ENCODE measurements at places on chromosomes 6 and 20.
A peak's percentile ranks its signal among the peaks of the same experiment; 100 is the strongest.

- no peak for DNase-seq
These were observed 75.7 kb upstream of the CLDN20 start for GRCh38 chr6:155187994-155188706.

- peak; percentile 14 for DNase-seq
These were observed 271.5 kb downstream of the FOXA2 start for GRCh38 chr20:22312744-22313346.

DNA sequence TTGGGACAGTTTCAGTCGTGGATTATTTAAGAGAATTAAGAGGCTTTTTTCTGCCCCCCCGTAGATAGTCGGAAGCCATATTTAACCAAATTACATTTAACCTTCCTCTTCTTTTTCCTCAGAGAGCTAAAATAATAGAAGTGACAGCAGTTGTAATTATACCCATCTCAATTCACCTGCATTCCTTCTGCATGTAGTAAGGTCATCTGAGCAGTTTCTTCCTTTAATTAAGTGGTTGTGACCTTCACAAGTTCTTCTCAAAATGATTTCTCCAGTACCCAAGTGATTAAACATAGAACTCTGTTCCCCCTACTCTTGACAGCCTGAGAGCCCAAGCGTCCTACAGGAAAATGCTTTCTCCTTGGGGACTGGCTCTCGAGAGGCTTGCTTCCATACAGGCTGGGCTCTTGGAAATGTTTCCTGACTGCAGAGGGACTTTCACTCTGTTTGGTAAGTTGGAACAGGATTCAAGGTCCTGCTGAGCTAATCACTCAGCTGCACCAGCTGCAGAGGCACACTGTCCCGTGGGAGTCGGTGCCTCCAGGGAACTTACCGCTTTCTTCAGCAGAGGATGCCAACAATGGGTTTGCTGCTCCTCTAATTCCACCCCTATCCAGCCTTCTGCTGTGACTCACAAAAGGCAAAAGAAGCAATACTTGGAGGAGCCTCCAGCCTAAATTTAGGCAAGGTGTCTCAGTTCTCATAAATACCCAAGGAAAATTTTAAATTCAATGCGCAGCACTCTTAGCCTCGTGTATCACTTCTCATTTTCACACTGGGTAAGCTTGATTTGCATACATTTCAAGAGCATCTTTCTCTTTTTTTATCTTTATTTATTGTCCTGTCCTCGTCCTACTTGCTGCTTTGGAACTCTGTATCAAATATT, 414.9 kb downstream of the KIF16B start:
- no peak for DNase-seq

- DNase-seq, result no peak
These were observed 199.3 kb upstream of the SGK1 start for GRCh38 chr6:134517145-134517658.

DNA sequence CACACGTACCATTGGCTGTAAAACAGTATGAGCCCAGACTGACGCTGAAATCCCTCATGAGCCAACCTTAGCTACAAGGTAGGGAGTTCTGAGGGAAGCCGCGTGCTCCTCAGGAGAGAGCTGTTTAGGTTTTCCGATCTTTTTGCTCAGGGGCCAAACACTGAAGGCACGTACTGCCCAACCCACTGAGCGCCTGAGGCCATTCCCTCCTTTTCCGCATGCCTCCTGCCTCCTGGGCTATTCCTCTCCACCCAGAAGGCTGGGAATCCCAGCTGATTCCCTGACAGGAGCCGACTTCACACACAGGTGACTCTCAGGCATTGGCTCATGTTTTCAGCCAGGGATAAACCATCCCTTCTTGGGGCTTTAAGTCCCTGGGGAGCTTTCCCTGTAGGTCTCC, 5.4 kb upstream of the FAM83D start:
- no peak for DNase-seq

DNA sequence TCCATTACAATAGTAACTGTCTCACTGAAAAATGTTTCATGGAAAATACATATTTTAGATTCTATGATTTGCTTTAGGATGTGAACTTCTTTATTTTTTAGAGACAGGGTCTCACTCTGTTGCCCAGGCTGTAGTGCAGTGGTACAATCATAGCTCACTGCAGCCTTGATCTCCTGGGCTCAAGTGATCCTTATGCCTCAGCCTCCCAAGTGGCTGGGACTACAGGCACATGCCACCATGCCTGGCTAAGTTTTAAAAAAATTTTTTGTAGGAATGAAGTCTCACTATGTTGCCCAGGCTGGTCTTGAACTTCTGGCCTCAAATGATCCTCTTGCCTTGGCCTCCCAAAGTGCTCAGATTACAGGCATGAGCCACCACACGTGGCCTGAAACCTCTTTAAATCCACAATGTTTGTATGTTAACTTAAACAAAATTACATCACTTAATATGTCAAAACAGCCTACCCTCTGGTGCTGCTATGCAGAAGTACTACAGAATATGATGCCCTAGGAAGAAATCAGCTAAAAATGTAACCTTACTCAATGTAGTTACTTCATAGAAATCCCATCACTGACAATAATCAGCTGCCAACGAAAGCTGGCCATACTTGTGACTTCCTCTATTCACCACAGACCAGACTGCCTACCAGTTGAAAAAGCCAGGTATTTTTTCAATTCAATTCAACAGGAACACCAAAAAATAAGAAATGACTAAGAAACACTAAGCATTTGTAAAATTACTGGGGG, 17.6 kb downstream of the EEF1A1 start:
- no peak for DNase-seq

DNA sequence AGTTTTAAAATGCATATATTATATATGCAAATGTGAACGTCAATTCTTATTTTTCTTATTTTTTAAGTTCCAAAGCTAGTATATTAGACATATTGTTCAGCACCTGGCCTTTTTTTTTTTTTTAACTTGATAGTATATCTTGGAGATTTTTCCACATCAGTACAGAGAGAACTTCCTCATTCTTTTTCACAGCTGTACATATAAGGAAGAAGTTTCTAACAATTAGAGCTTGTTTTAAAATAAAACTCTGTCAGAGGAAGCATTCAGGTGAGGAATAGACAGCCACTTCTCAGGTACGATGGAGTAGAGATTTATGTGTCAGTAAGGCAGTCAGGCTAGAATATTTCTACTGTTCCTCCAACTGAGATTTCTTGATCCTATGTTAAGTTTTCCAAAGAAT, 233.1 kb upstream of the SUPT3H start:
- DNase-seq, result no peak

GRCh38 chr20:46592580-46593362, 42.3 kb upstream of the OCSTAMP start:
- DNase-seq, result no peak

GRCh38 chr6:7832904-7833750, 77.5 kb downstream of the TXNDC5 start:
- no peak for DNase-seq

DNA sequence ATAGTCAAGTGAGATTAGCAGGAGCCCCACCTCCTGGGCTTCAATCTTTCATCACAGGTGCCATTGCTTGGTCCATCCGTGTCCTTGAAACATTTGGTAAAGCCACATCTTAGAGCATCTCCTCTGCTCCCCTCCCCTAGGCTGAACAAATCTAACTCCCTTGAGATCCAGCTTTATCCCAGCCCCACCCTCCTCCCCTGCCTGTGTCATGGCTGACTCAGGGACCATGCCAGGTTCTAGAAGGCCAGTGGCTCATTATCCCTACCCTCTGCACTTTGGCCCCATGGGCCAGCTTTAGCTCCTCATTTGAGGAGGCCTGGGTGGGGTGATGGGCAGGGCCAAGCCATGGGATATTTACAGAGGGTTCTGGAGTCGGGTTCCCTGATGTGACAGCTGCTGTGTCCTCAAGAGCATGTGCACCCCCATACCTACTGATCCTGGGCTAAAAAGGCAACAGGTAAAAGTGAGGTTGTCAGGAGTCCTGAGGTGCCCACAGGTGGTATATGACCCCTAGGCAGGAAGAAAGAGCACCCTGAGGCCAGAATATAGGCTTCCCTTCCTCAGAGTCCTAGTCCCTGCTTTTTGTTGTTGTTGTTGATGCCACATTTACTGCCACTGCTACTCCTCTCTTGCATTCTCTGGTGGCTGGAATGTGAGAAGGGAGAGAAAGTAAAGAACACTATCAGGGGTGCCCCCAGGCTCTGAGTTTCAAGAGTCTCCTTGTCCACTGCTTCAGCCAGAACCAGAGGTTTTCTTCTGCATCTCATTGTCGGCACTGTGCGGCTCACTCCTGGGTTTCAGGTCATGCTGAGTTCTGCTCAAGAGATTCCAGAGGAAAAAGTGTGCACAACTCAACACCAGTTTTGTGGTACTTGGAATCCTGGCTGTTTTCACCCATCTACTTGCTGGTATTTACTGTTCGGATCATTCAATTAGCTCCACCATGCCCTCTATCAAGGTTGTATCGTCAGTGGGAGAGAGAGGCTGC, 228.4 kb downstream of the LRFN2 start:
- no peak for DNase-seq

DNA sequence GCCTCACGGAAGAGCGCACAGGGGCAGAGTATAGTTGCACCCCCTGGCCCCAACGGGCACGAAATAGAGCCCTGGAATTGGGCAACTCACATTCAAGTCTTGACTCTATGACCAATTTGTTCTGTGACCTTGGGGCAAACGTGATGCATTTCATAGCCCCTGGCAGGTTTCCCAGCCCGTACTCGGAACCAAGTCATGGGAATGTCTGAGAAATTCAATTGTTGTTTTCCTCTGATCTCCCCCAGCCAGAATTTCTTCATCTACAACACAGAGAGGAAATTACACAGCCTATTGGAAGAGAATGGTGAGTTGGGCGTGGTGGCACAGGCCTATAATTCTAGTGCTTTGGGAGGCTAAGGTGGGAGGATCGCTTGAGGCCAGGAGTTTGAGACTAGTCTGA, 322.3 kb upstream of the SULF2 start:
- DNase-seq, result no peak

DNA sequence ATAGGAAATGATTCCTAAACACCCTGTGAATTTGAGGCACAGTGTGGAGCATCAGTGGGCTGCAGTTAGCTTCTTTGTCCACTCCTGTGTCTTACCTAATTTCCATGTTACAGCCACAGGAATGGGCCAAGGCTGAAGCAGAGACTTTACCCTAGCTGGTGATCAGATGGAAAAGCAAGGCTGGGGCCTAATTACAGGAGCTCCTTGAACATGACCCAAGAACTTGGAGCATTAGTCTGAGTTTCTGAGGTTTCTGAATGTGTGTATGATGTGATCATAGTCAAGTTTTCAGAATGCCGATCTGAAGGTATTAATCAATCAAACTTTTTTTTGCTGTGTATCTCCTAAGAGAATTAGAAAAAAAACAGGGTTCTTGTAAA, 18.0 kb downstream of the HECA start:
- DNase-seq, result no peak

- DNase-seq, result no peak
These were observed 438.6 kb downstream of the CDC5L start for GRCh38 chr6:44826025-44826676.

GRCh38 chr6:158707821-158708195, 58.0 kb downstream of the SYTL3 start:
- no peak for DNase-seq

DNA sequence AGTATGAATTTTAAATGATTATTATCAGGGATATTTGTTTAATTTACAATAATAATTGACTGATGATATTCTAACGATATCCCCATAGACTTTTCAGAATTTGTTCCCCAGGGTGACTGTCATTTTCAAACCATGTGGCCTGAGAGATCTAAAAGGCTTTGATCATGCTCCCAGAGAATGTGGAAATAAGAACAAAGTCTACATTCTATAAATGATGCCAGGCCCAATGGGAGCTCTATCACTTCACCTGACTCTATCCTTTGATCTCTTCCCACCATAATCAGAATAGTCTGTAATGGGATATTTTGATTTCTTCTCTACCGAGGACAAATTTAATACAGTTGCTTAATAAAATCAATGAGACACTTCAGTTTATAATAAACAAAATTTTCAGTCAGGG, 483.4 kb upstream of the IRAK1BP1 start:
- no peak for DNase-seq

DNA sequence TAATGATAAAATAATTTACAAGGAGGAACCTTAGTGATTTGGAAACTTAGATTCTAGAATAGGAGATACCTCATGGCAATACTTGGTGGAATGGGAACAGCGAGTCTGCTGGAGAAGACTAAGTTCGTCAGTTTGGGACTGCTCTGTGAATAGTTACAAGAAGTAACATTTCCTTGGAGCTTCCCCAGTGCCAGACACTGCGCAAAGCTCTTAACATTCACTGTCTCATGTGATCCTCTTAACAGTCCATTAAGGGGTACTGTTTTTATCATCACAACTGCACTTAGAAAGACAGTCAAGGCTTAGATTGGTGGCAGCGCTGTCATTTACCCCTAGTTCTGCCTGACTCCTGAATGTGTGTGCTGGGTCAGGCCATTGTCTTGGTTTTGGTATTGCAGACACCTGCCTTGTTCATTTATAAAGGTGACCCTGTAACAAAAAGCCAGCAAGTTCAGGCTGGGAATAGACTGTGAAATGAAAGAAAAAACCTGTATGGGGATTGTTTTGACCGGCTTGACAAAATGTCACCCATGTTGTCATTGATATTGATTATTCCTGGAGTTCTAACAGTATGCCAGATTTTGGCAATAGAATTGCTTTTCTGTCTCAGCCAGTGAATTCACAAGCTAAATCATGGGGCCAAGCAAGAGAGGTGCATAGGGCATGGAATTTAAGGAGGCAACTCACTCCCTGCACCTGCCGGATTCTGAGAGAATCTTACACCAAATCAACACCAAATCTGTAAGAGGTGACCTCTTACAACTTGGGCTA, 118.4 kb downstream of the SASH1 start:
- no peak for DNase-seq

- DNase-seq, result no peak
These were observed 57.5 kb downstream of the FOXC1 start for GRCh38 chr6:1667012-1667804.

- no peak for DNase-seq
These were observed 433.7 kb upstream of the RGS17 start for GRCh38 chr6:153564803-153565202.

DNA sequence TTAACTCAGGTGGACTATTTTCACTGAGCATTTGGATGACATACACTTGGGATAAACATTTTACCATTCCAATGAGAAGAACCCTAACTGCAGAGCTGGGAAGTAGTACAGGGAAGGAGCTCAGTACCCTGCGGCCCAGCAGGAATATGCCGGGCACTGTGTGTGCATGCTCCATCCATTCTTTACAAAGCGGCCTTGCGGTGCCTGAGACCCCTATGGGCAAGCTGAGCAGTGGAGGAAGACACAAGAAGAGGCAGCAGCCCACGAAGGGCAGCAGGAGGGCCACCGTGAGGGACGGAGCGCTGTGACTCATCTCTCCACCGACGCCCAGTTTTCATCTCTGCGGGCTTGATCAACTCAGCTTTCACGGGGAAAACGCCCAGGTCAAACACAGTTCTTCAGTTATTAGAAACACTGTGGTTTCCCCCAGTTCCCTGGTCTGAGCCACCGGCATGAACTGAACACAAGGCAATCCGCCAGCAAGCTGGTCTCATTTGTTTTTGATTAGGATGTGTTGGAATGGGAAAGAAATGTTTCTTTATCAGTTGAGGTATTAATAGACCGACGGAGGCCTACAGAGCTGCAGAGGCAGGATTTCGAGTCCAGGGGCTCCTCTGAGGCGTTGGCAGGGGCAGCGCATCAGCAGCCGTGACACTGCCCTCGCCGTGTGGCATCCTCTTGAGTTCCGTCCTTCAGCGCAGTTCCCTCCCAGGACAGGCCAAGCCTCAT, 44.9 kb downstream of the IRF4 start:
- DNase-seq, result no peak
